Stimulated activated CD8-positive, alpha-beta memory T cell treated with anti-CD3 and anti-CD28 coated beads, Interleukin-7, amount 100 ng/mL, for 1 hour (primary cell): ENCODE measurements at places on chromosomes 2 and 18.

- no peak for DNase-seq
Observed at GRCh38 chr2:164478205-164478604, 143.1 kb downstream of the GRB14 start.

DNA sequence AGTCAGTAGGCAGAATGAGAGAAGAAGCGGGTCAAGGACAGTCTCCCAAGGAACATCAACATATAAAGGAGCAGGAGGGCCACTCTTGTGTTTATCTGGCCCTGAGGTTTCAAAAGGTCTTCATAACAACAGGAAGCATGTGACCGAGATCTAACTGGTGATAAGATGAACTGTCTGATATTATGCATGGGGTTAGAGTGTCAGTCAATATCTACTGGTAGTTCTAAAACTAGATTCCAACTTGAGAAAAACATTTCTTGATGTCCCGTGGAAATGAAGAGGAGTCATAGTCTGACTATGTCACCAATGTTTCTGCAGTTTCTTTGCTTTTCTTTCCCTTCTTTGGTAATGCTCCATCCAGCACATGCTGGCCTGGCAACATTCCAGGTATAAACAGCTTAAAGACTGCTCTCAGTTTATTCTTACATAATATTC lies 77.5 kb upstream of the ITPRID2 start:
- no peak for DNase-seq

DNA sequence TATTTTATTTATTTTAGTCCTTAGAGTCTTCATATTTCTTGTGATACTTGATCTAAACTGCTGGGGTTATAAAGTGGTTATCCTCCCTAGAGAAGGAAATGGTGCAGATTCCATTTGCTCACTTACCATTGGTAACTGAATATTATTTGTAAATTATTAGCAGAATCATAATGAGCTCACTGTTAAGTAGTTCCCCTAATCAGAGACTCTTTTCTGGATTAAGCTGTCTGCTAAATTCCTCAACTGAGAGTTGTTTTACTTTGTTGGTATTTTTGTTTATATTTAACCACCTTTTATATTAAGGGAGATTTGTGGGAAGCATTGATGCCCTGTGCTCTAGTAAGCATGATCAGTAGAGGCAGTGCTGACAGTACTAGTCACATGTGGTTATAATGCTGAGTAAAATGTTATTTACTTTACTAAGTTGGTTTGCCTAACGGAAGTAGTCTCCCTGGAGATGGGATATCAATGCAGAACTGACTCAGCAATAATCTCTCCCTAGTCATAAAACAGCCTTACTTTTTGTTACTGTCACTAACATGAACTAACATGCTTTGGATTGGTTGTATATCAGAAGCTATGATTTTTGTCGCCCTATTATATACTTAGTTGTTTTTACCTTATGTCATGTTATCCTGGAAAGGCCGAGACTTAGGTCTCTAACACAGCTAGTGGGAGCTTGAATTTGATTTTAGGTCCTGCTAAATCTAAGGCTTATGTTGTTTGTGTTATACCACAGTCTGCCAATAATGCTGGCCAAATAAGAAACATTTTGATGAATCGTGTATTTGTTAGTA lies 166.7 kb downstream of the MCFD2 start:
- no peak for DNase-seq

DNA sequence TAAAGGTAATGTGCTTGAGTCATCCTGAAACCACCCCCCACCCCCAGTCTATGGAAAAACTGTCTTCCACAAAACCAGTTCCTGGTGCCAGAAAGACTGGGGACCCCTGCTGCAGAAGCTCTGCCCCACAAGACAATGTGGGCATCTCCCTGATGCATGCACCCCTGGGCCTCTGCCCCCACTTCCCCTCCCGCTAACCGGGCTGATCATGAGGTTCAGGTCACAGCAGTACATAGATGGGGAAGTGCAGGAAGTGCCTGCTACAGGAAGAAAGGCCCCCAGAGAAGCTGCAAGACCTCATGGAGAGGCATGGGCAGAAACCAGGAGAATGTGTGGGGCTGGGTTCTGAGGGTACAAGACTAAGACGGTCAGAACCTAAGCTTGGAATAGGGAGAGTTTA lies 243.4 kb upstream of the ID2 start:
- DNase-seq = no peak

- no peak for DNase-seq
Observed at GRCh38 chr18:5066380-5066977, 130.6 kb downstream of the AKAIN1 start.

DNA sequence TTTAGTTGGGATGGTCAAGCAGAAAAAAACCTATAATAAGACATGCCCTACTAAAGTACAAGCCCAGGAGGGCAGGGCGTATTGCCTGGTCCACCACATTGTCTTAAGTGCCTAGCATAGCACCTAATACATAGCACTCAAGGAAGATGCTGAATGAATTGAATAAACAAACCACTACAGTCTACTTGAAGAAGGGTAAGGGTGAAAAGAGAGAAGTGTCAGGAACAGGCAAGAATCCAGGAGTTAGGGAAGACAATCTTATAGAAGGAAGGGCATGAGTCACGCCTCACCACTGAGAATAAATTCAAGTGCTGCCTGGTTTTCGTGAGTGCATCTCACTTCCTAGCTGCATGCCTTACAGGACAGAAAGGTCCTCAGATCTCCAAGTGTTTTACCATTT lies 13.9 kb downstream of the SLC19A3 start:
- no peak for DNase-seq

DNA sequence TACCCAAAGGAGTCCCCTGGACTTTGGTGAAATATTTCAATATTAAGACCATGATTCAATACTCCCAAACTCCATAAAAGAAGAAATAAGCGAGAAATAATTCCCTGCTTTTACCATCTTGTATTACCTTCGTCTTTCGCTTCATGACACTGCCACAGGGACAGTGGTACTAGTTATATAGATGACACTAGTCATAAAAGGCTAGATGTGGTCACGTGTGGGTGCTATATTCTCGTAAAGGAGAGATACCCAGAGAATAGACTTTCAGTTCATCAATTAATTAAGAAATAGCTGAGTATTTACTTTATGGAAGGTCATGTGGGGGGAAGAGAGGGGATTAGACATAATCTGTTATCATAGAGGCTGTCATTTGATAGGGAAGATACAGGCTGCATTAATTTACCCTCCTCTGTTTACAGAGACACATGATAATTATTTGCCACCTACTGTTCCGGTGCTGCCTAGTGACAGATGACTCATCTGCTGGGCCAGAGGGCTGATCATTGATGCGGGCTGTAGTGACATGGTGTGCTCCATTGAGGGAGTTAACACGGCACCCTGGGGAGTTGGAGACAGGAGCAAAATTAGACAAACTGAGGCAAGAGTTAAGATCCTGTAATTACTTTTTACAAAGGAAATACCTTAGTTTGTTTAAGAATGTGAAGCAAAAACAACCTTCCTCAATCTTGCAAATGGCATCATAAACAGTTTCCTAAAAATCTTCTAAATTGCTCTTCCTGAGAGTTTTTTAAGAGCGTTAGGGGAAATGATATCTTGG lies 78.2 kb upstream of the ITGB6 start:
- no peak for DNase-seq

GRCh38 chr18:46516555-46516954 lies 140.5 kb downstream of the LOXHD1 start:
- no peak for DNase-seq

- DNase-seq = no peak
Observed at GRCh38 chr2:73295751-73296400, 2.5 kb upstream of the EGR4 start.

DNA sequence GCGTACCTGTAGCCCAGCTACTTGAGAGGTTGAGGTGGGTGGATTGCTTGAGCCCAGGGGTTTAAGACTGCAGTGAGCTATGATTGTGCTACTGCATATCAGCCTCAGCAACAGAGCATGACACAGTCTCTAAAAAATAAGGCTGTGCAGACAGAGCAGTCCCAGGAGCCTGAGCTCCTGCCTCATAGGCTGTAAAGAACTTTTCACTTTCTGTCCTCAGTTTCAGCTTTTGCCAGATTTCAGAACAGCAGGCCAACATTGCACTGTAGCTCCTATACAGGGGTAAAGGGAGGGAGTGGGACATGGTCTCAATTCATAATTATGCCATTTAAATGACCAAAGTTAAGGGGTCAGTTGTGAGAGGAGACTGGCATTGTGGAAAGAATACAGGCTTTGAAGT lies 150.6 kb downstream of the GALNT1 start:
- DNase-seq = no peak

GRCh38 chr2:15145919-15146318 lies 415.2 kb downstream of the NBAS start:
- DNase-seq = no peak

- DNase-seq = no peak
Observed at GRCh38 chr2:240619506-240620148, 5.7 kb upstream of the GPR35 start.

GRCh38 chr2:120346667-120347358 lies 877 bp downstream of the INHBB start:
- DNase-seq = no peak
